Stimulated activated CD4-positive, alpha-beta T cell treated with anti-CD3 and anti-CD28 coated beads, Interleukin-15, amount 100 ng/mL, for 48 hours (primary cell): ENCODE measurements at places on chromosomes 6 and 20.

- no peak for DNase-seq
Measured at GRCh38 chr6:99613409-99613704, 6.7 kb downstream of the PRDM13 start.

- no peak for DNase-seq
Measured at GRCh38 chr6:43636308-43636659, 644 bp downstream of the MAD2L1BP start.

DNA sequence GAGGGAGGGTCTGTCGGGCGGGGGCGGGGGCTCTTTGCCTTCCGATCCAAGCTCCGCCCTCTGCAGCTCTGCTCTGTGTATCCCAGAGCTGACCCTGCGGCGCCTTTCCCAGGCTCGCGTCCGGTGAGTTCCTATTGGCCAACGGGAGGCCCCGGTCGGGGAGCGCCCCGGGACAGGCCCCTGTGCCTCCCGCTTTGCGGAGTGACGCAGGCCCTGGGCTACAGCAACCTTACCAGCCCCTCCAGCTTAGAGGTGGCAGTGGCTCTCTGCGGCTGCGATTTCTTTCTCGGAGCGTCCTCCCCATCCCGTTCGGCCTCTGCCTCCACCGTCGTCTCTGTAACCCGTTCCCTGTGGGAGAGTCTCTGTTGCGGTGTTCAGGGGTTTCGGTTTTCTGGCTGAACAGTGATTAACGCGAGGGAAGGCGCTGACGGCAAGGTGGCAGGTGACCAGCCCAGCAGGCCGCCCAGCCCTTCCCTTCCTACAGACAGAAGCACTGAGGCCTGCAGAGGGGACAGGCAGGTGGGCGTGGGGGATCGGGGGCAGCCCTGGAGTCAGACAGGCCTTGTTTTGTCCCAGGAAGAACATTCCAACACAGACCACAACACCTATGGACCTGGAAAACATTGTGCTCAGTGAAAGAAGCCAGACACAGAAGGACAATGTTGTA, 18.1 kb upstream of the CEBPB start:
- DNase-seq, result no peak

- no peak for DNase-seq
Measured at GRCh38 chr6:128515550-128516513, 4.6 kb downstream of the PTPRK start.

- no peak for DNase-seq
Measured at GRCh38 chr20:63136296-63136695, 79.6 kb downstream of the YTHDF1 start.

DNA sequence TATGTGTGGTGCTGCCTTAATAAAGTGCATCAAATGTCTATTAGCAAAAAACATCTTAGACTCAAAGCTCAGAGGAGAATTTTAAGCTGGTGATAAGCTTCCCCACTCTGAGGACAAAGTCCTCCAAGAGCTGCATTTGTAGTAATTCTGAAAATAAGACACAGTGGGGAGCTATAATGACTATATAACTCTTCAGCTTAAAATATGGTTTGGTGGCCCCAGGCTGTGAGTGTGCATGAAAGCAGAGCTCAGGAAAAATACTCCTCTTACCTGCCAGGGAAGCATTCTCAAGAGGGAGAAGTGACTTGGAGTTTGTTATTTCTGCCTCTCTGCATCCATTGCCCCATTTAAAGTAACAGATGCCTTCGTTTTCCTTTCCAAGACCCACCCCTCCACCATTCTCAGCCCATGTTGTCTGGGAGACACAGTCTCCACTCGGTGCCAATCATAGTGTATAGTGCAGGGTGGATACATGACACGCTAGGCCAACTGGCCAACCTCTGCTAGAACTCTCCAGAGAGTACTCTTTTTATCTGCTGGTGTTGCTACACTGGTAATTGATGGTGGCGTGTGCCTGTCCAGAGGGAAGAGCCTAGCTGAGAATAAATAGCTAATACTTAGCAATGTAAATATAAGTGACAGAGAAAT, 229.2 kb downstream of the PHF3 start:
- DNase-seq, result no peak

GRCh38 chr6:31317036-31317435, 39.9 kb downstream of the HLA-B start:
- no peak for DNase-seq

GRCh38 chr6:158389193-158389919, 77.1 kb downstream of the TULP4 start:
- DNase-seq, result no peak

GRCh38 chr6:132023490-132023889, 72.3 kb upstream of the CCN2 start:
- DNase-seq, result no peak

- DNase-seq, result no peak
Measured at GRCh38 chr6:96755096-96755495, 82.2 kb downstream of the GPR63 start.

DNA sequence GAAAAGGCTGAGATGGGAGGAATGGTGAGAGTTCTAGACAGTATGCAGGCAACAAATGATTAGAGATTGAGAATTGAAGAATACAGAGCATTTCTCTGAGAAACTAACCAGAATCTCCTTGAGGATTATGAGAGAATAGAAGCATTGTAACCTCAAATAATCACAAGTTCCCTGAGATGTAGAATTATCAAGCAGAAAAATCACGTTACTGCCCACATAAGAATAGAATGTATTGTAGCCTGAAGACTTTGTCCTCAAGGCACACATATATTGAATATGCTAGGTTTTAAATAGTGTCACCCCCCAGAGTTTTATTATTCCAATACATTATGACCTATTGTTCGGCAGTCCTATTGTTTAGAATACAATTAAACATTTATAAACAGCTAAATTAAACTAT, 57.2 kb downstream of the CNKSR3 start:
- no peak for DNase-seq

DNA sequence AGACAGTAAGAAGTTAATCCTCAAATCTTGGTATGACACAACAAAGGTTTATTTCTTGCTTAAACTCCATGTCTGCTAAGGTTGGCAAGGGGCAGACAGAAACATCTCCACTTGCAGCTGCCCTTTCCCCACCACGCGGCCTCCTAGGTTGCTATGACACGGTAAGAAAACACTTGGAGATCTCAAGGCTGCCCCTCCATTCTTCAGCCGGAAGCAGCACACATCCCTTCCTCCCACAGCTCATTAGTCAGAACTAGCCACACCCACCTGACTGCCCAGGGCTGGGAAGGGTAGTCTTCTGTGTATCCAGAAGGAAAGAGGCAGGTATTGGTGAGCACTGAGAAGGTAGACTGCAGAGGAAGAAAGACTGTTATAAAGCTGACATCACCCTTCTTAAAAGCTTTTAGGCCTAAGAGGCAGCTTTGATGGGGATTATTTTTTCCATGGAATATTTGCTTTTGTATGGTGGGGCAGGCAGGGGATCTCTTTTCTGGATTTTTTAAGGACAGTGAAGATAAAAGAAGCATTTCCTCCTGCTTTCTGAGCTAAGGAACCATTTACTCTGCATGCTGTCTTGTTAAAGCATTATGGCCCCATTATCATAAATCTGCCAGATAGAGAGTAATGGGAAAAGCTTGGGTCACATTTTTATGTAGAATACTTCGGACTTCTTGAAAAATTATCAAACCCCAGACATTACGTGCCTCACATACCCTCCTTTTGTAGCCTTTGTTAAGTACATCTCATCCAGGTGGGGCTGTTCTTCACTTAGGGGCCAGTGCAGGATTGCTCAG, 41.6 kb downstream of the MRAP2 start:
- DNase-seq, result no peak

- no peak for DNase-seq
Measured at GRCh38 chr6:18080544-18080943, 41.9 kb downstream of the NHLRC1 start.

DNA sequence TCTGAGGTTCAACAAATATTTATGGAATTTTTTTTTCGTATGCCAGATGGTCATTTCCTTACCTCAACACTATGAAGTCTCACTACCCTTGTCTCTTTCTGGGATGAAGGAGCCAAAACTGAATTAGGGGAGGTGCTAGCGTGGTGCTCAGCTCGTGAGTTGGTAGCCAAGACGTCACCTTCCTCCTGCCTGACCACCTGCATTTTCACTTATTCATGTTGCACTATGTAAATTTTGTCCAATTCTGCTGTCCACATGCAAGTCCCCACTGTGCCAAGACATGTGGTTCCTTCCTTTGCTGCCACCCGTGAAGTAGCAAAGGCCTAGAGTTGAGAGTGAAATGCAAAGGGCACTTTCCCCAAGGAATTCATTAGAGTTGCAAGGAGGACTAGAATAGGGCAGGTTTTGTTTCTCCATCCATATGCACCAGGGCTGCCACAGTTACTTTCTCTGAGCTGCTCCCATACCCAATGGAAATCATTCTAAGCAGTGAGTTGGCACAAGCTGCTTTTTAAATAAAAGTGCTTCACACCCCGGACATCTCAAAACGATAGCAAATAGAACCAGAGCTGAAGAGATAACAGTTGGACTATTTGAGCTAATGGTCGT, 591.3 kb upstream of the NOX3 start:
- DNase-seq, result no peak

DNA sequence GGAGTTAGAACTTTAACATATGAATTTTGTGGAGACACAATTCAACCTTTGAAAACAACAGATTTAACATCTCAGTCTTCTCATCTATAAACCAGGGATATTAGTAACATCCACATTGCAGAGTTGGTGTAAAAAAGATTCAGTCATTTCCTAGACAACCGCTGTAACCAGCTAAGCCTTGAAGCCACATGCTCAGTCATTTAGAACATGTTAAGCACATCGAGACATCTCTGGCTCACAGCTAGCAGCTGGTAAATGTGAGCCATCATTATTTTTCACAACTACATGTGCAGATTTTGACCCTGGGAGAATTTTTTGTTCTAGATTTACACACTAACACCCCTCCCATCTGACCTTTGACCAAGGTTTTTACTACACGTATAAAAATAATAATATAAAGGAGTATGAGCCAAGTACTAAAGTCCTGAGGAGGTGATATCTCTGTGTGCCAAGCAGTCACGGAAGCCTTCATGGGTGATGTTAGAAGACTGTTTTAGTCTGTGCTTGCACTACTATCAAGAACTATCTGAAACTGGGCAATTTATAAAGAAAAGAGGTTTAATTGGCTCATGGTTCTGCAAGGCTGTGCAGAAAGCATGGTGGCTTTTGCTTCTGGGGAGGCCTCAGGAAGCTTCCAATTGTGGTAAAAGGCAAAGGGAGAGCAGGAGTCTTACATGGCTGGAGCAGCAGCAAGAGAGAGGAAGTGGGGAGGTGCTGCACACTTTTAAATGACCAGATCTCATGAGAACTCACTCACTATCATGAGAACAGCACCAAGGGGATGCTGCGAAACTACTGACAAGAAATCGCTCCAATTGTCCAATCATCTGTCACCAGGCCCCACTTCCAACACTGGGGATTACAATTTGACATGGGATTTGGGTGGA, 48.7 kb upstream of the IL20RA start:
- DNase-seq, result no peak

GRCh38 chr6:3269281-3269975, 10.7 kb downstream of the PSMG4 start:
- DNase-seq, result no peak

DNA sequence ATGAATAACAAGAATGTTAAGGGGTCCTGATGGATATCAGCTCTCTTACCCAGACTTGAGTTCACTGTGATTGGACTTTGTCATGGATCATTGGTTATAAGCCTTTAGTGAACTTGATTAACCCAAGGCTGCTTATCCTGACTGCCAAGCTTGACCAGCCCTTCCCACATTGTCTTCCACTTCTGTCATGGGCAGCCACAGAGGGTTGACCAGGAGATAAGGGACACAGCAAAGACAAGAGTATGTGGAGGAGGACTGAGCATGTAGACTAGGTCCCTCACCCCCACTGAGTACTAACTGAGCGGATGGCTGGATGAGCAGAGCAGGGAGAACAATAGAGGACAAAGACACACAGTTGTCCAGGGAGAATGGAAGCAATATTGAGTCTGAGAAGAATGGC, 52.5 kb downstream of the FAXC start:
- no peak for DNase-seq

DNA sequence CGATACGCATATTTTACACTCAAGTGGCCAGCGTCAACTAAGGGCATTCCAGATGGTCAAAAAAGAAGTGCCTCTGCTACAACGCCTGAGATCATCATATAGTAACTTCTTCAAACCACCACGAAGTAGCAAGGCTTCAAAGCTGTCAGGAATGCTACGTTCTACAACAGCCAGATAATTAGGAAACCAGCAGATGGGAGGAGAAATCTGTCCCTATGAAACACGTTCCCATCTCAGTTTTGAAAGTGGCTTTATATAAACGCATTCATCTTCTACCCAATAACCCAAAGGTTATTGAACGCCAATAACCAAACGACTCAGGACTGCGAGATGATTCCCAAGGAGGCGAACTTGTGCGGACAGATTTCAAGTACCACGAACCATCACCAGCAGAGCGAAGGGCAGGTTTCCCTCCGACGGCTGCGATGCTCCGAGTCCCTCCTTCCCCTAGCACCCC, 1.2 kb downstream of the ABHD12 start:
- DNase-seq, result no peak

DNA sequence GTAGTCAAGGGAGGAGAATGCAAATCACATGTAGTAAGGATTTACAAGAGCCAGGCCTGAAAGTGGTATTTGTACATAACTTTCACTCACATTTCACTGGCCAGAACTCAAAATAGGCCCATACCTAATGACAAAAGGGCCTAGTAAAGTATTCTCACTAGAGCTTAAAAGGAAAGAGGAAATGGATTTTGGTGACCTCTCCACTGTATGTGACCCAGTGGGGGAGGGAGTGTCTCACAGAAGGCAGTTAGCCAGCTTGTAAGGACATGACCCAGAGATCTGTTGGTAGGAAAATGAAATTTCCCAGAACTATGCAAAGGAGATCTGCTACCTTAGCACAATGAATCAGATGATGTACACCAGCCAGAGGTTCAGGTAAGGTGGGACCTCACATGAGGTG, 124.4 kb downstream of the PTPRT start:
- no peak for DNase-seq

DNA sequence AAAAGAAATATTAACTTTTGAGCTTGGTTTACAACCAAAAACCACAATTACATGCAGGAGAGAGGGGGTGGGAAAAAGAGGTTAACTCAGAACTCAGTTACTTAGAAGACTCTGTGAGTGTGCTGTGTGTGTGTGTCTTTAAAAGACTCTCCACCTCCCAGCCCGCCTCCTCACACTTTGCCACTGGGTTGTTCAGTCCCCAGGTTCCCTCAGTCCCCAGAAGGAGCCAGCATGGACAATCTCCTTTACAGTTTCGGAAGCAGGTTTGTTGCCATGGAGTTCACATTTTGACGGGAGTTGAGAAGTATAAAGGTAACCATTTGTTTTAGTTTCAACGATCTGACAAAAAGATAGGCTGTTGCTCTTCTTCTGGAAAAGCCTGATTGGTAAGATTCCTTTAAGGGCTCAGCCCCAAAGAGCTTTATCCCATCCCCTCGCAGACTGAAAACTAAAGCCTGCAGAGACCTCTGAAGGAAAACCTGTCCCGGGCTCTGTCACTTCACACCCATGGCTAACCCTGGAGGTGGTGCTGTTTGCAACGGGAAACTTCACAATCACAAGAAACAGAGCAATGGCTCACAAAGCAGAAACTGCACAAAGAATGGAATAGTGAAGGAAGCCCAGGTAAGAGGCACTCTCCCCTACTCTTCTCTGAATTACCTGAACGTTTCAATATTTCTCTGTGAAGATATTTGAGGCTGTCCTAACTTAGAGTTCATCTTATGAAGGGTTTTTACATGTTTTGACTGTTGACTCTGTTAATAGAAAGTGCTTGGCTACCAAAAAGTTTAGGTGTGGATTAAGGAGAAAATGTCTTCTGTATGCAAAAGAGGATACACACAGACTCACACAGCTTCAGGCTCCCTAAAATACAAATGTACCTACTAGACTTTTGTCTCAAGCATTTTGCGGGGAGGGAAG, at the start of gene SPTLC3:
TSS of gene SPTLC3 (plus strand) at position 212 of the 921 bp plus-strand sequence. CDS start at position 508, 296 bp downstream.
- no peak for DNase-seq
